Stimulated activated CD4-positive, alpha-beta T cell treated with anti-CD3 and anti-CD28 coated beads, Interleukin-2, amount 100 ng/mL, for 48 hours (primary cell): ENCODE measurements at places on chromosomes 7 and 10.

DNA sequence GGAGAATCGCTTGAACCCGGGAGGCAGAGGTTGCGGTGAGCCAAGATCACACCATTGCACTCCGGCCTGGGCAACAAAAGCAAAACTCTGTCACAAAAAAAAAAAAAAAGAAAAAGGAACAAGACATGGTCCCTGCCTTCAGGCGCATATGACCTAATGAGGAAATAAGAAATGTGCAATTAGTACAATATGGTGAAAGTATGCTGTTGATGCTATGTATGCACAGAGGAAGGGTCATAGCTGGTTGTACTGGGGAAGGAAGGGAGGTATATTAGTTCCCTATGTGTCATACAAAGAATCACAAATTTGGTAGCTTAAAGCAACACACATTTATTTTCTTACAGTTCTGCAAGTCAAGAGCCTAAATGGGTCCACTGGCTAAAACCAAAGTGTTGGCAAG lies 97.8 kb upstream of the MPP7 start:
- no peak for DNase-seq

DNA sequence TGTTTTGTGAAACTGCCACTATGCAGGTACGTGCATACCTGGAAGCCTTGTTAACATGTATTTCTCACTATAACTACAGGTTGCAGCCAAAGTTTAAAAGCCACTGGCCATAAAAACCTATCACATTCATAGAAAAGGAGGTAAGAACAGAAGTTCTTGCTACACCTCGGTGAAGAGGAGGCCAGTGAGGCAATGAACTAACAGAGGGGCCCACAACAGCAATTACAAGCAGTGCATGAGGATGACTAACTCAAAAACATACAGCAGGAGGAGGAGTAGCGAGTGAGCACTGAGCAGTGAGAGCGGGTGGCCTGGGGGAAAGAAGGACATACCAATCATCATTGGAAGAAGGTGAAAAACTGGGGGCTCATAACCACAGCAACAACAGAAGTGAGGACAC lies 51.6 kb downstream of the NUDCD3 start:
- no peak for DNase-seq

- DNase-seq, result no peak
Measured at GRCh38 chr7:50982626-50983025, 199.9 kb upstream of the GRB10 start.

- no peak for DNase-seq
Measured at GRCh38 chr10:43403911-43404703, 4.9 kb downstream of the HNRNPF start.

GRCh38 chr7:41786944-41787343 lies 84.1 kb upstream of the INHBA start:
- no peak for DNase-seq

GRCh38 chr10:31803606-31804351 lies 124.9 kb downstream of the ARHGAP12 start:
- DNase-seq, result no peak

DNA sequence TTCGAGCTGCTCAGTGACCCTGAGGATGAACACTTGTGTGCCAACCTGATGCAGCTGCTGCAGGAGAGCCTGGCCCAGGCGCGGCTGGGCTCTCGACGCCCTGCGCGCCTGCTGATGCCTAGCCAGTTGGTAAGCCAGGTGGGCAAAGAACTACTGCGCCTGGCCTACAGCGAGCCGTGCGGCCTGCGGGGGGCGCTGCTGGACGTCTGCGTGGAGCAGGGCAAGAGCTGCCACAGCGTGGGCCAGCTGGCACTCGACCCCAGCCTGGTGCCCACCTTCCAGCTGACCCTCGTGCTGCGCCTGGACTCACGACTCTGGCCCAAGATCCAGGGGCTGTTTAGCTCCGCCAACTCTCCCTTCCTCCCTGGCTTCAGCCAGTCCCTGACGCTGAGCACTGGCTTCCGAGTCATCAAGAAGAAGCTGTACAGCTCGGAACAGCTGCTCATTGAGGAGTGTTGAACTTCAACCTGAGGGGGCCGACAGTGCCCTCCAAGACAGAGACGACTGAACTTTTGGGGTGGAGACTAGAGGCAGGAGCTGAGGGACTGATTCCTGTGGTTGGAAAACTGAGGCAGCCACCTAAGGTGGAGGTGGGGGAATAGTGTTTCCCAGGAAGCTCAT lies 1.1 kb downstream of the DDIT4 start:
- peak; percentile 65 for DNase-seq

DNA sequence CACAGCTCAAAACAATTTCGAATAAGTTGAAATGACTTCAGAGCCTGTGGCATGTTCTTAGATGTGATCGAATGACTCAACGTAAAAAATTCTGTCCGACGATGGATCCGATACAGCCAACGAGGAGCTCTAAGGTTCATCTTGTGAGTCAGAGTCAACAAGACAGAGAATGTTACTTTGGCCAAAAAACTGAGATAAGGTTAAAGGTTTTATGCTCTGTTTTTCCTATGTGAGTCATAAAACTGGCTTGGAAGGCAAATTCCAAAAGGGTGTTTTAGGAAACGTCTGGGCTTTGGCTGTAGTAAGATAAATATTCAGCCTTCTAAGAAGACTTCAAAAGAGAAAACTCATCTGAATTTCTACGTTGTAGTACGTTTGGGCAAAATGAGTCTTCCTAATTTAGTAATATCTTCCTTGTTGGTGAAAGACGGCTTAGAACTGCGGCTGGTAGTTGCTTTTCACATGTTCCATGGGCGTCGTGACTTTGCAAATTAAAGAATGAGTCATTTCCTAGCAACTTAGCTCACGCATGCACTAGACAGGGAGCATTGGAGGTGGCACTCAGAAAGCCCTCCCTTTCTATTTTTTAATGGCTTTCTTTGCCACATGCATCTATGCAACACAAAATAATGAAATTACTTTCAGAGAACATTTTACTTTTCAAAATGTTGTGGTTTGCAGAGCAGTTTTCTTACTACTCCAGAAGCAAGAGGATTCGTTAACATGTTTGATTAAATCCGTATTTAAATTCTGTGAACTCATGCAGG lies 28.2 kb downstream of the PFKP start:
- DNase-seq, result peak; percentile 41

DNA sequence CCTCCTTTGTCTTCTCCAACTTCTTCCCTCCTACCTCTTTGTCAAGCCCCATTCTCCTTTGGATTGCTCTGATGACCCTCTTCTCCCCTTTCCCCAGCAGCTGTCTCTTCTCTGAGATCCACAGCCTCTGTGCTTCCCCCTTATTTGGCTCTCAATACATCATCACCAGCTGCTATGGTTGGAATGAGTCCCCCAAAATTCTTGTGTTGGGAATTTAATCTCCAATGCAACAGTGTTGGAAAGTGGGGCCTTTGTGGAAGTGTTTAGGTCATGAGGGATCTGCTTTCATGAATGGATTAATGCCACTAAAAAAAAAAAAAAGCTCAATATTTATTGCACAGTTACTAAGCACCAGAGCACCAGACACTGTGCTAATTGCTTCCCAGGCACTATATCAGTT lies 39.2 kb upstream of the FRMD4A start:
- DNase-seq, result no peak

GRCh38 chr7:6197801-6198551 lies 74.4 kb downstream of the CYTH3 start:
- DNase-seq, result no peak

DNA sequence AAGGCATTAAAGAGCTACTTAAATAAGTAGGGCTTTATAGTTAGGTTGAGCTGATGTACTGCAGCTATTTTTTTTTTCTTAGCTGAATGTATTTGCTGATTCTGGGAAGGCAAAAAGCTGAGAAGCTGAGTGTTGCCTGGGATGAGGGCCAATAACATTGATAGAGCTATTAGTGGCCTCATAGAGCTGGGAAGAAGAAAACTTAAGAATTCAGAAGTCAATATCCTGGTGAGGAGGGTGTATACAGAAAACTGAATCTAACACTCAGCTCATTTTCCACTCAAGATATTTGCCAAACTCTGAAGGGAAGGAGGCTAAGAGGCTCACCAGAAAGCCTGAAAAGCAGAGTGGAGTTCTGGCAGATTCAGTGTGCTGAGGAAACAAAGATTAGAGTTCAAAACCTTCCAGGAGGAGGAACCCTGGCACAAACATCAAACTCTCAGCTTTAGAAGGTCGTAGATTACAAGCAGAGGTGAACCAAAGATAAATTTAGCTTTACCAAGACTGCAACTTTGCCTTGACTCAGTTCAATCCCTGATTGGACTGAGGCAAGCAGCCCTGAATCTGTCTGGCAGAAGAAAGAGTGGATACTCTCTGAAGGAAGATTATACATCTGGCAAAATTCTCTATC lies 11.3 kb downstream of the PPP1R3C start:
- DNase-seq, result no peak

- DNase-seq, result no peak
Measured at GRCh38 chr7:98826811-98827231, 43.0 kb downstream of the TMEM130 start.

- DNase-seq, result no peak
Measured at GRCh38 chr10:6212806-6213205, 10.1 kb downstream of the PFKFB3 start.

DNA sequence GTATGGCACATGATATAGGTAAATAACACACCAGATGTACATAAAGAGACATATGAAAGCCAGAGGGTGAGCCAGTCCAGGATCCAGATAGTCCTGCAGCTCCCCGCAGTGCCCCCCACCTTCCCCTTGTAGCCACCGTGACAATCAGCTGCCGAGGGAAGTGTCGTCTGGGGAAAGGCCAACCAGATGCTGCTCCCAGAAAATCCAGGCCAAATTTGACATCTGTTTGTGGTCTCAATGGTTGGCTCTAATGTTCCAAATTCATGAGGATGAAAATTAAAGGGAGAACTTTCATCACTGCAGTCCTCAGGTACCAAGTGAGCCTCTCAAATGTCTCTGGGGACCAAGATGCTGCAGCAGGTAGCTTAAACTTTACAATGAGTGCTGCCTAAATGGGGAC lies 210.3 kb downstream of the PTEN start:
- no peak for DNase-seq

DNA sequence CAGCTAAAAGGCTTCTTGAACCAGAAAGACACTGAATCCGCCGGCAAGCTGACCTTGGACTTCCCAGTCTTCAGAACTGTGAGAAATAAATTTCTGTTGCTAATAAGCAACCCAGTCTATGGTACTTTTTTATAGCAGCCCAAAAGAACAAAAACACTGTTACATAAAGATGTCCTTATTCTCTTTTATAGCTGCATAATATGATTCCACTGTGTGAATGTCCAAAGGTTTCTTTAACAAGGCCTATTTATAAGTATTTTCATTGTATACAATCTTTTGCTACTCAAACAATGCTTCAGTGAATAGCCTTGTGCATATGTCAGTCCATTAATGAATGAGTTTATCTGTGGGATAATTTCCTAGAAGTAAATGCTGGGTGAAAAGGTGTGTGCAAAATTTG lies 190.8 kb upstream of the INHBA start:
- no peak for DNase-seq

DNA sequence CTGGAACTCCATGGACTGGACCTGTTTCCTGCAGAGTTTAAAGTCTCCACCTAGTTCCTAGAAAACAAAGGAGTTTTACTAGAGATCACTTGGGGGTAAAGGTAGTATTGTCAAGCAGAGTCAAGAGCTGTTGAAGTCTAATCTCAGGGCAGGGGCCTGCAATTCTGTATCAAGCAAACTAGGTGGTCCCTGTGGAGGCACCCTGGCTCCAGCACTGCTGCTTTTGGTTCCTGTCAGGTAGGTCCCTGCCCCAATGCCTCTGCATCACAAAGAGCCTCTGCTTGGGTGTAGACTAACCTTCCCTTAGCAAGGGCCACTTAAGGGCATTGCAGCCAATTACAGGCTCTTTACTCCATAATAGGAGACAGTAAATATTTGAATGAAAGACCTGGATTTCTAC lies 22.5 kb downstream of the ZSCAN25 start:
- DNase-seq, result no peak

- no peak for DNase-seq
Measured at GRCh38 chr10:86342111-86342863, 24.3 kb downstream of the GRID1 start.

DNA sequence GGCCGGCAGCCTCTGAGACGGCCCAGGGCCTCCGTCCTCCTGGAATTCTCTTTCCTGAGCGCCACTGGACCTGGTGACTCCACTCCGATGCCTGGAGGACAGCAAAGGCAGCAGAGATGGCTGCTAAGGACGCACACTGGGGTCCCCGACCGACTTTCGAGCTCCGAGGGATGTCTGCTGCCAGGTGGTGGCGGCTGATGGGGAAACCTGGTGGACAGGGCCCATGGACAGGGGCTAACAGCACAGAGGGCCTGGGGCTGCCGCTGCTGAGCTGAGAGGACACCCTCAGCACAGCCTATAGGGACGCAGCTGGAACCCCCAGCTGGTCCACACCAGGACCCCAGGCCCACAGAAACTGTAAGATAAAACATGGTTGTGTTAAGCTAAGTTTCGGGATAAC lies 366.3 kb downstream of the DNAJB6 start:
- DNase-seq, result no peak

DNA sequence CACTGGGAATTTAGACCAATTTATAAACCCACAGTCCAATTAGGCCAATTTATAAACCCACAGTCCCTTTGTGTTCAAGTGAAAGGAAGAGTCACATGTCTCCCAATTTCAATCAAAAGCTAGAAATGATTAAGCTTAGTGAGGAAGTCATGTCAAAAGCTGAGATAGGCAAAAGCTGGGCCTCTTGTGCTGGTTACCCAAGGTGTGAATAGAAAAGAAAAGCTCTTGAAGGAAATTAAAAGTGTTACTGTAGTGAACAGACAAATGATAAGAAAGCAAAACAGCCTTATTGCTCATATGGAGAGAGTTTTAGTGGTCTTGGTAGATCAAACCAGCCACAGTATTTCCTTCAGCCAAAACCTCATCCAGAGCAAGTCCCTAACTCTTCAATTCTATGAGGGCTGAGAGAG lies 245.0 kb downstream of the HDAC9 start:
- DNase-seq, result no peak

- DNase-seq, result no peak
Measured at GRCh38 chr7:136033413-136034031, 56.4 kb upstream of the MTPN start.

GRCh38 chr10:22321156-22321923 lies 441 bp downstream of the BMI1 start:
- DNase-seq, result no peak

DNA sequence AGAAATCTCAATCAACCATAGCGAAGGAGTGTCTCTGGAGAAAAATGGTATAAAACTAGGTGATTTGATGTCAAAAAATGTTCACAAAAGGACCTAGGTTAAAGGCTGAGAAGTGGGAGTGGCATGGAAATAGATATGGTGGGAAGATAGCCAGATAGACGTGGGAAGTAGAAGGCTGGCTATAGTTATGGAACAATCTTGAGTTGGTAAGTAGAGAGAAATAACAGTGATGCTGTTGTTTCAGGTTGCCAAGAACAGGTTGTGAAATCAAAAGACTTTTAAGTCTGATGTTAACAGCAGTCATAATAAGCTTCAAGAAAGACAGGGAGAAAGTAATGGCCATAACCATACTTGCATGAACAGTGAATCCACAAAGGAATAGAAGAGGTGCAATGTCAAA lies 106.1 kb upstream of the RSU1 start:
- DNase-seq, result no peak
